Skin of body (tissue), 3 donors: ENCODE measurements at places on chromosomes 4 and X.

- DNase-seq = no peak
Observed at GRCh38 chr4:185196437-185196836, 7.4 kb downstream of the CFAP97 start.

DNA sequence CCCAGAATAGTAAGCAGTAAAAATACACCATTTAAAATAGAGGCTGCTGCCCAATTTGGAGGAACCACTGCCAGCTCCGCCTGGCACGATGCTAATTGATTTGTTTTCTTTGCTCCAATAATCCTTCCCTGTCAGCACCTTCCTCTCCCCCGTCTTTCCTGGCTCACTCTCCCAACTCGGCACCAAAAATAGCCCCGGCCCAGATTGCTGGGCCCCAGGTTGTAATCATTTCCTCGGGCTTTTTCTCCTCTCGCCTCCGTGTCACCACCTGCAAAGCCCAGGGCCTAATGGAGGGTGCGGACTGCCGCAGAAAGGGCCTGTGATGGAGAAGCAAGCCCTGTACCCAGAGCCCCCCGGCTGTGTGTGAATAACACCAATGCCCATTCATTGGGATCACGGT, 197.6 kb upstream of the PSAPL1 start:
- no peak for DNase-seq

DNA sequence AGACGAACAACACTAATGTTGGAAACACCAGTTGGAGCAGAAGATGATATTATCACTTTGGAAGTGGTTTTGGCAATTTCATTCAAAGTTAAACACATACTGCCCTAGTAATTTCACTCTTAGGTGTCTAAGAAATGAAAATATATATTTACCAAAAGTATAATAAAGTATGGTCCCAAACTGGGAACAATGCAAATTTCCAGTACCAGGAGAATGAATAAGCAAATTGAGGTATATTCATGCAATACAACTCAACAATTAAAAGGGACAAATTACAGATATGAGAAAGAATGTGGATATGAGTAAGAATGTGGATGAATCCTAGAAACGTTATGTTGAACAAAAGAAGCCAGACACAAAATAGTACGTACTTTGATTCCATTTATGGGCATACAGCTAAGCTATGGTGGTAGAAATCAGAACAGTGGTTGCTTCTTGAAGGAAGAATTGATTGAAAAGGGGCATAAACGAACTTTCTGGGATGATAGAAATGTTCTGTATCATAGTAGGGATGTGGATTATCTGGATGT, 10.0 kb downstream of the ELMOD2 start:
- DNase-seq = no peak

- DNase-seq = no peak
Observed at GRCh38 chr4:155001251-155001650, 207.2 kb upstream of the NPY2R start.

- DNase-seq = no peak
Observed at GRCh38 chr4:158139086-158139485, 33.7 kb downstream of the GASK1B start.

DNA sequence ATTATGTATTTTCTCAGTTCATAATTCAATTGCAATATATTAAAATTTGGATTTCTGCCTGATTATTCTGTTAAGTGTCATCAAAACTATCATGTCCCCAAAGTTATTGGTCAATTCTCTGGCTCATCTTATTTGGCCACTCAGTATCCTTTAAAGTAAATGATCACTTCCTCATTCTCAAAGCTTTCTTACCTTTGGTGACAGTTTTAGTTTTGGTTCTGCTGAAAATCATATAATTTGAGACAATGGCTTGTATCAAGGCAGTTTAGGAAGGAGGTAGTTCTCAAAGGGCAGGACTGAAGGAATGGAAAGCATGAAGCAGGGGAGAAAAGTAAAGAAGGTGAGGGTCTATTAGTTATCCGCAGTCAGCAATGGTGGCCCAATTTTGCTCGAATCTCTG, 1832.1 kb downstream of the ARAP2 start:
- no peak for DNase-seq

DNA sequence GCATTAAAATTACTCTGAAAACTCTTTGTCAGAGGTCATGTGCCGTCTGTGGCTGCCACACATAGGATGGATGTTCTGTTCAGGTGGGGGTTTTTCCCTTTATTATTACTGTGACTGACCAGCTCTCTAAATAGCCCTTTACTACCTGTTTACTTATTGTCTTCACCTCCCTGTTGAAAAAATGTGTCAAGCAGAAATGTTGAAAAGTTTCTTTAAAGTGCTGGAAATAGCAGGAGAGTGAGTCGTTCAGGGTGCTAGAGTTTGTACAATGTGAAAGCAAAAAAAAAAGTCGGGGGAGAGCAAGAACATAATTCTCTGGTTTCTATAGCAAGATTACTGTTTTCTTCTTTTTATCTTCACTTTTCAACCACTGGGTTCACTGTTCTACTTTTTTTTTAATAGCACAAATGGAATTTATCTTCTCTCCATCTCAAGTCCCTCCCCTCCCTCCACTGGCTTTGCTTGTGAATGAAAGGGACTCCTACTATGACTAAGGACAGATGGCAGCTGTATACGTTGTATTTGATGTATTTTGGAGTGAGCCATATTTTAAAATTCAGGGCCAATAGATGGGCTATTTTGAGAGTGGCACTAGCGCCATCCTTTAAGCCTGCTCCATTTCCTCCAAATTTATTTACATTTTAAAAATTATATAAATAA, 33.3 kb downstream of the ARX start:
- DNase-seq = no peak
